Right renal pelvis (tissue), 4 donors: ENCODE measurements at places on chromosomes 2 and 18. TPM values are rescaled to one million over a fixed set of nuclear protein-coding genes. Genes with fewer than 3 reads are reported as not detected.

GALNT13 gene
- polyA plus RNA-seq, result 2.9 TPM

ZNF396 gene
- polyA plus RNA-seq, result 8.1 TPM

PSMG2 gene
- polyA plus RNA-seq, result 75.6 TPM

CXCR4 gene
- 47.8 TPM for polyA plus RNA-seq

PPP4R3B gene
- polyA plus RNA-seq, result 87.6 TPM

DNA sequence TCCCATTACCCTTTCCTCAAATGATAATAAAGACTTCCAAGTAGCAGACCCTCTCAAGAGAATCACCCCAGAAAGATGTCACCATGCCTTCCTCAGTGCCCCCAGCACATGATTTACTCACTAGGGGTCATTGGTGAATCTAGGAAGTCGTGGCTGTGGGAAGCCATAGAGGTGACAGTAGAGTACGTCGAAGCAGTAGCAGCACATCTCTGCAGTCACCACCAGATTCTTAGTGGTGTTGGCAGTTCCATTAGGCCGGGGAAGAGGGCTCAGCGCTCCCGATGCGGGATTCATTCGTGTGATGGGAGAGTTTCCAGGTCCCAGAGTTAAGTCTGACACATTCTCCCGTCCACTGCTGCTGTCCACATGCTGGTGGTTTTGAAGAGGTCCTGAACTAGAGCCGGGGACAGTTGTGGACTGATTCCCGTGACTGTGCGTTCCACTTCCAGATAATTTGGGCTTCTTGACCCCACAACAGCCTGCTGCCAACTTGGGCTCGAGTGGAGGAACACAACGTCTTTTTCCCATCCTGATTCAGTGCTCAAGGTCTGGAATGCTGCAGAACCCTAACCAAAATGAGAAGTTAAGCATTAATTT, 12.0 kb downstream of the AMMECR1L start:
- no peak for DNase-seq

DNA sequence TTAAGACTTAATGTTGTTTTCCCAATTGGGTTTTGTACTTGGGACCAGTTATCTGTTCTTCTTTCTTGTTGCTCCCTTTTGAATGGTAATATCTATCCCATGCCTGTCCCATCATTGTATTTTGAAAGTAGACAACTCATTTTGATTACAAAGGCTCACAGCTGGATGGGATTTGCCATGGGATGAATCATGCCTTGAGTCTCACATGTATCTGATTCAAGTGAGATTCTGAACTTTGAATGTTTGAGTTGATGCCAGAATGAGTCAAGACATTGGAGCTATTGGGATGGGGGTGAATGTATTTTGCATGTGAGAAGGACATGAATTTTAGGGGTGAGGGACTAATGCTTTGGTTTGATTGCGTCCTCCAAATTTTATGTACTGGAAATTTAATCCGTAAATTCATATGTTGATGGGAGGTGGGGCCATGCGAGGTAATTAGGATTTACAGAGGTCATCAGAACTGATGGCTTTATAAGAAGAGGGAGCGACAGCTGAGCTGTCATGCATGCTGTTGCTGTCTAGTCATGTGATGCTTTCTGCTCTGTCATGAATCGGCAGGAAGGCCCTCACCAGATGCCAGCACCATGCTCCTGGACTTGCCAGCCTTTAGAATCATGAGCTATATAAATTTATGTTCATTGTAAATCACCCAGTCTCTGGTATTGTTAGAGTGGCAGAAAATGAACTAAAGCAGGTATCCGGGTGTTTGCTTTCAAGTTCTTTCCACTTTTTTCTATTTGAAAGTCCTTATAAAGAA, 741.3 kb upstream of the RAB6C start:
- no peak for DNase-seq

DNA sequence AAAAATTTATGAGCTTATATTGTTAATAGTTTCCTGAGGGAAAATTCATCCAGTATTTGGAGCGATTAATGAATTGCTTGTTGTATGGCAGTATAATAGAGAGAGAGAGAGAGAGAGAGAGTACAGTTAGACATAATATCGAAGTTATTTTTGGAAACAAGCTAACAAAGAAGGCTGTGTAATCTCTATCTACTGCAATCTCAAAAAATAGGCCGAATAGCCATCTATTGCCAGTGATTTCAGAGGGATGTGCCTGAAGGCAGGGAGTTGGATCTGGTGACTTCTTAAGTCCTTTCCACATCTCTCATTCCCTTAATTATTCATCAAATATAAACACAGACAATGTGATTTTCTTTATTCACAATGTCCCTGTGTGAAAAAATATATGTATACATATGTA, 433.1 kb upstream of the RAB12 start:
- no peak for DNase-seq

- no peak for DNase-seq
These were observed 1596.5 kb upstream of the LRRTM1 start for GRCh38 chr2:81901017-81901416.

DNA sequence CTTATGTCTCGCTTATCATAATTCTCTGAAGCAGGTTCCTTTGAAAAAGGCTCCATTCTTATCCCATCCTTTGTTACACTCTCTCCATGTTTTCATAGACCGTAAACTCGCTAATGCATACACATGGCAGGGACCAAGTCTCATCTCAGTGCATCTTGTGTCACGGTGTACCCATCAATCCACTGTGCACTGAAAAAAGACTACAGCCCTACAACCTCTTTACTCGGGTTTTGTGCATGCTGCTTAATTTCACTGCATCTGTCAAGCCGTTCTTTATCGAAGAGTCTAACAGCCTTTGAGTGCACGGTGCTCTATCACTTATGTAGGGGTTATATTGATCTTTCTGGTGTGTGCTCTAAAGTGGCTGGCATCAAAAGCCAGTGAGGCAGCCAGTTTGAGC, 302.9 kb upstream of the ERBB4 start:
- DNase-seq, result no peak

GRCh38 chr2:163247156-163247846, 408.7 kb upstream of the KCNH7 start:
- DNase-seq, result no peak

DNA sequence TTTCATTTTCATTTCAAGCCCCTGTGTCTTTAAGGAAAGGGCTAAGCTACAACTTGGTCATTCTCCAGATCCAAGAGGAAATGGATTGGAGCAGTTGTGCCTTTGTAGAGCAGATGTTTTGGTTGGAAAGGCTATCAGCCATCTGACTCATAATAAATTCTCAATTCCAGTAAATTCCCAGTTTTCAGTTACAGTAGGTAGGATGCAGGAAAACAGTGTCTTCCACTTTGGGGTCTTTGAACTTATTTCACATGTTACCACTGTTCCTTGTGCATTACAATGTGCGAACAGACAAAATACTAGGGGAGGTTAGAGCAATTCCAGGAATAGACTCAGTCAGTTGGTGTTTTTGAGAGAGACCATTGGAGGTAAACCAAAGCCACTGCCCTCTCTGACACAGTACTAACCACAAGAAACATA, 211.9 kb downstream of the BABAM2 start:
- DNase-seq, result no peak

DNA sequence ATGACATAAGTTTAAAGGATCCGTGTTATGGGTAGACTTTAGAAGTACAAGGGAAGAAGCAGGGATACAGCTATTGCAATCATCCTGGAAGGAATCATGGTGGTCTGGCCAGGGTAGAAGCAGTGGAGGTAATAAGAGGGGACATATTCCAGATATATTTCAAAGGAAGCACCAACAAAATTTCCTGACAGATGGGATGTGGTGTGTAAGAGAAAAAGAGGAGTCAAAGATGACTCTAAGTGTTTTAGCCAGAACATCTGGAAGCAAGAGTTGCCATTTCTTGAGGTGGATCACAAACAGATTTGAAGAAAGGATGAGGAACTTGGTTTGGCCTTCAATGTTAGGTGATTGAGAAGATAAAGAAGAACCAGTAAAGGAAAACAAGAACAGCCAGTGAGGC, 133.1 kb upstream of the CTAGE1 start:
- no peak for DNase-seq

GRCh38 chr2:112772322-112772721, 7.9 kb upstream of the CKAP2L start:
- DNase-seq, result no peak

DNA sequence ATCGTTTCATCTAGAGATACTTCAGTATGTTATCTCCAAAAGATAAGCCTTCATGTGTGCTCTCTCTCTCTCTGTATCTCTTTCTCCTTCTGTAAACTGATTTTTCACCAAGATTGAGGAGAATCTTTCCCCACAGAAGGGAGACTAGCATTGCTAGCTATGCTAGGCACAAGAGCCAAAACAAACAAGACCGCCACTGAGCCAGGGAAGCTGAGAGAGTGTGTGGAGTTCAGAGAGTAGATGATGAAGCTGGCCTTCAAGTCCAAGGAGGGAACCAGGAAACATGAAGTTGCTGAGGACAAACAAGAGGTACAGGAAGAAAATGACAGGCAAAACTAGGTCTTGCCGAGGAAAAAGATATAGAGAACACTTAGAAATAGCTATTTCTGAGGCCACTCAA, 23.4 kb downstream of the DAPL1 start:
- DNase-seq, result no peak

DNA sequence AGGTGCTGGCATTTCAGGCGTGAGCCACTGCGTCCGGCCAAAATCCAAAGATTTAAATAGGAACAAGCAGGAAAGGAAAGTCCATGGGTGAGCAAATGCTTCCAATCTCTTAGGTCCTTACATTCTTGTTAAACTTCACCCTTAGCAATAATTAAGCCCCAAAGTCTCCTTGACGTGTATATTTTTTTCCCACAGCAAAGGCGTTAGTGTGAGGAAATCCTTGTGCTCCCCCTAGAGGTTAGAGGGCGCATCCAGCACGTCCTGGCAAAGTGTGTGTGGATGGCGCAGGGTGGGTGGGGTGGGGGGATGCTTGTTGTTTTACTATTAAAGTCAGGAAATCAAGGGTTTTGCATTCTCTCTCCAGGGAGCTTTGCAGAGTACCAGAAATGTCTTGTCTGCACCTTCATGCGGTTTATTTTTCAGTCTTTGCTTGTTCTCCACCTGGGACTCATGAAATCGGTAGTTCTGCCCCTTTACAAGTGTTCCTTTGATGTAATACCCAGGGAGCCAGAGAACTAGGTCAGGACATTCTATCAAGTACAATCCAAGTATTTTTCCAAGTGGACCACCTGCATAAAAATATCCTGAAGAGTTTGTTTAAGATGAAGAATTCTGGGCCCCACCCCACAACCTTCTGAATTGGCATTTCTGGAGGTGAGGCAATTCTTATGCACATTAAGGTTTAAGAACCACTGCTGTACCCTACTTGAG, 22.2 kb upstream of the ITSN2 start:
- DNase-seq, result no peak

- no peak for DNase-seq
These were observed 134.9 kb downstream of the NDUFA10 start for GRCh38 chr2:239890206-239890746.

DNA sequence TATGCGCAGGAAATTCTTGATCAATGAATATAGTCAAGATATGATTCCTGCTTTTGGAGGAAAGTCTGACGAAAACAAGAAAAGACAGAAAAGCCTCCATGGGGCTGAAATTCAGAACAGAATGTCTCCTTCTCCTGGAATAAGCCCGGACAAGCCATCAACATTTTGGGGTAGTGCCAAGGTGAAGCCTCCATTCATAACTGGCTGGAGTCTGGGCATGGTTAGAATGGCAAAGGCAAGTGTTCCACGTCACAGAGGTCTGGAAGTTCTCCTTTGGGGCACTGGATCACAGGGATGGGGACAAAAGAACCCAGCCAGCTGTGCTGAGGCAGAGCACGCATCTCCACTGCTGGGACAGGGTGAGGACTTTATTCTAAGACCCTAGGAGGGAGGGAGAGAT, 505.7 kb downstream of the CMPK2 start:
- DNase-seq, result no peak

DNA sequence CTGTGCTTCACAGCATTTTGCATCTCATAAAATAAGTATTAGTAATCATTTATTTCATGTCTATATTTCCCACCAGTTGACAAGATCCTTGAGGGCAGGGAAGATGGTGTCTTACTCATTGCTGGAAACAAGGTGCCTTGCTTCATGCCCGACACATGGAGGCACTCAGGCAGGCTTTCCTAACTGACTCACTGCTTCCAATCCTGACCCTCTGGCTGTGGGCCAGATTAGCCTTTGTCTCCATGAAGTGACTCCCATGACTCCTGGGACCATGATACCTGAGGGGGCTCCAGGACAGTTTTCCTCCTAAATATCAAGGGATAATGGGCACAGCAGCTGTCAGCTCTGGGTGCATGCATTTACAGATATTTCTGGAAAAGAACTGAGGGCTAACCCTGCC, 275.1 kb downstream of the AGPS start:
- DNase-seq, result no peak
